IMR-90 (cell line): ENCODE measurements at places on chromosomes 5 and 9. TPM values are rescaled to one million over a fixed set of nuclear protein-coding genes. Genes with fewer than 3 reads are reported as not detected.

DNA sequence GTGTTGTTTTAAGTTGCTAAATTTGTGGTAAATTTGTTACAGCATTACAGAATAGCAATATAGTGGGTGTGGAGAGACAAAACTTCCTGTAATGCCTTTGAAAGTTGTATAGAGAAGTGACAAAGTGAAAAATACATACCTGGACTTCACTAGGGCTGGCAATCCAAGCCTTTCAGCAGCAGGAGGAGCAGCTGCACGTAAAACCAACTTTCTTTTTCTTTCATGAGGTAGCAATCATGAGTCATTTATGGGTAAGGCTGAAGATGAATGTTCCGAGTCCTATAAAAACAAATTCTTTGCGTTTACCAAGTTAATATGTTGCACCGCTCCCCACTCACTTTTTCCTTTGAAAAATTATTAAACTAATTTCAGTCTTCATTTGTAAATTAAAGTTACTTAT is 1138.2 kb downstream of the TAF11L14 start:
- DNase-seq = no peak

SH3TC2 gene
- total RNA-seq = 7.8 and 7.9 TPM in 2 replicates

DNA sequence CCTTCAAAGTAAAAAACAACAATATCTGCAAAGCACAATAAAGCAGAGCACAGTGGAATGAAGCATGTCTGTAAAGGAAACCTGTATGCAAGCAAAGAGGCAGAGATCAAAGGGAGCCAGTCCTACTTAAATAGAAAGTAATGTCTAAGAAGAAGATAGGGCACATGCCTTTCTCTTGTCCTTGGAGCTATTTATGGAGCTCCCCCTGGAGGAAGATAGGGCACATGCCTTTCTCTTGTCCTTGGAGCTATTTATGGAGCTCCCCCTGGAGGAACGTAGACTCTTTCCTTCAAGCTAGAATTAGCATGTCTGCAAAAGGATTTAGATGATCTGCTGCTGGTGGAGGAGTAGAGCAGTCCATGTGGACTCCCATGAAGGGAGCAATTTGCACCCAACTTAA is 168.1 kb upstream of the RASEF start:
- no peak for DNase-seq

GRCh38 chr9:18037981-18038380 is 436.0 kb upstream of the ADAMTSL1 start:
- no peak for DNase-seq

GRCh38 chr5:963673-964531 is 44.7 kb upstream of the NKD2 start:
- peak; percentile 88 for DNase-seq

- DNase-seq = peak; percentile 22
Measured at GRCh38 chr9:38641985-38642864, 21.8 kb upstream of the ANKRD18A start.

CCDC192 gene
- total RNA-seq = not detected in 2 replicates

DNA sequence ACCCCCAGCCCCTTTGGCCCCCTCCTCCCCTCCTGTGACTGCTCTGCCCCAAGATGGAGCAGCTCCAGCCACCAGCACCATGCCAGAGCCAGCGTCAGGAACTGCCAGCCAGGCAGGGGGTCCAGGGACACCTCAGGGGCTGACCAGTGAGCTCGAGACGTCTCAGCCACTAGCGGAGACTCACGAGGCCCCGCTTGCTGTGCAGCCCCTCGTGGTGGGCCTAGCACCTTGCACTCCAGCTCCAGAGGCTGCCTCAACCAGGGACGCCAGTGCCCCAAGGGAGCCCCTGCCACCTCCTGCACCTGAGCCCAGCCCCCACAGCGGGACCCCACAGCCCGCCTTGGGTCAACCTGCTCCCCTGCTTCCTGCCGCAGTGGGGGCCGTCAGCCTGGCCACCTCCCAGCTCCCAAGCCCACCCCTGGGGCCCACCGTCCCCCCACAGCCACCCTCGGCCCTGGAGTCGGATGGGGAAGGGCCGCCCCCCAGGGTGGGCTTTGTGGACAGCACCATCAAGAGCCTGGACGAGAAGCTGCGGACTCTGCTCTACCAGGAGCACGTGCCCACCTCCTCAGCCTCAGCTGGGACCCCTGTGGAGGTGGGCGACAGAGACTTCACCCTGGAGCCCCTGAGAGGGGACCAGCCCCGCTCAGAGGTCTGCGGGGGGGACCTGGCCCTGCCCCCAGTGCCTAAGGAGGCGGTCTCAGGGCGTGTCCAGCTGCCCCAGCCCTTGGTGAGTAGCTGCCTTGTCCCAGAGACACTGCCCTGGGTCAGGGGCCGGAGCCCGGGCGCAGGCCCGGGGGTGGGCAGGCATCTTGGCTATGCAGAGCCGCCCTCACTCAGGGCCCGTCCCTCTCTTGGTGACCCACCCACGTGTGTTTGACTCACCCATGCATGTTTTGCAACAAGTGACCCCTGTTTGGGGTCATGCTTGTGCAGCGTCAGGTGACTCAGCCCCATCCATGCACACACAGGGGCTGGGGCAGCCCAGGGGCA is 105.2 kb downstream of the WNK2 start:
- DNase-seq = peak; percentile 62

DNA sequence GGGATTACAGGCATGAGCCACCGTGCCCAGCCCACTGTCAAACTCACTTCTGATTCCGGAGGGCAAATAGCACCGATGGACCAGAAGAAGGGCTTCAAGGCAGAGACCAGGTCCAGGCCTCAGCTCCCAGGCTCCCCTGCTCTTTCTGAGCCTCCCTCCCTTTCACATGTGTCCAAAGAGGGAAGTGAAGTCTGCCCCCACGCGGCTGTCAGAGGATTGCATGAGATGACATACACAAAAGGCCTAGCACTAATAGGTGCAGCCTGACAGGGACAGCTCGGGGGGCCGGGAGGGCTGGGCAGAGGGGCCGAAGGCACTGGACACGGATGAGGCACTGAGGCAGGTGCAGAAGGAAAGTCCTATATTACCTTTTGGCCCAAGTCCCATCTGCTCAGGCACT is 16.1 kb downstream of the FBP1 start:
- DNase-seq = no peak

DNA sequence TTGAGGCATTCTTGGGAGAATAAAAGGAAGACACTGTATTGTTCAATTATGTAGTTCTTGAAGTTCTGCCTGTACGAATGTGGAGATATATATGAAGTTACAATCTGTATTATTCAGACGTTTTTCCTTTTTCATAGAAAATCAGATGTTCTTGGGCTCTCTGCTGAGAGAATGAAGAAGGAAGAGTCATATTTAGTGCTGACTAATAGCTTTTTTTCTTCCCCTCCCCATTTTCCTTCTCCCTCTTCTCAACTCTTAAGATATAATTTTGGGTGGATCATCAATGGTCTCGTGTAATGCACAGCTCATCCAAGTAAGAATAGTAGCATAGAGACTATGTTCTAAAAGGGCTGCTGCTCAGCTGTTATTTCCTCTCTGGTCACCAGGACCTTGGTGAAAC is 23.0 kb upstream of the FBXL7 start:
- DNase-seq = no peak

DNA sequence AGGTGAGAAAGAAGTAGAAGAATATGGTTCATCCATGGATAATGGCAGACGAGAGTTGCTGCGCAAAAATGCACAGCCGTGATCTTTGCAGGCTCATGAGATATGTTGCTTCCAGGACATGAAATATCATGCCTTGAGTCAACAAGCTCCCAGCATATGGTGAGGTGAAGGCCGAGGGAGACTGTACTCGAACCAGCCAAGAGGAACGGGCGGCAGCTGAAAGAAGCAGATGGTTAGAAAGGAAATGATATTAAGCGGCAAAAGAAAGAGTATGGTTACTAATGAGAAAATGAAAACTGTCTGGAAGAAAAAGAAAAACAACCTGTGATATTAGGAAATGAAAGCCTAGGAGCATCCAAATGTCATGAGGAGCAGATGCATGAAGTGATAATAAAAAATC is 344.7 kb upstream of the DAP start:
- no peak for DNase-seq

TEK gene
- 10.8 and 11.7 TPM in 2 replicates for total RNA-seq

DNA sequence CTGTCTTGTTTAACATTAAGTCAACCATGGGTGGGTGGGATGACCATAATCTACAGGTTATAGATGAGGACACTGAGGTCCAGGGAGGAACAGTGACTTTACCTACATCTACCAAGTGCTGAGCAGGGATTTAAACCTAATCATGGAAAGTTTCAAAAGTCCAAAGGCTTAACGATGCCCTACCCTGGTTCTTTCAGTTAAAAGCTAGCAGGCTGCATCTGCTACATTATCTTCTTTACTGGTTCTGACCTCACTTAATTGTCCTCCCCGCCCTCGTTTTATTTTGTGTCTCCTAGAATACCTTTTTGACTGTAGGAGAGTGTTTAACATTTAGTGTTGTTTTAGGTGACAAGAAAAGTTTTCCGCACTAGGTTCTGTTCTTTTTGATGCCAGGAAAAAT is 735.2 kb downstream of the TLR4 start:
- DNase-seq = no peak

PDCD1LG2 gene
- total RNA-seq = 29.7 and 33.3 TPM in 2 replicates

DNA sequence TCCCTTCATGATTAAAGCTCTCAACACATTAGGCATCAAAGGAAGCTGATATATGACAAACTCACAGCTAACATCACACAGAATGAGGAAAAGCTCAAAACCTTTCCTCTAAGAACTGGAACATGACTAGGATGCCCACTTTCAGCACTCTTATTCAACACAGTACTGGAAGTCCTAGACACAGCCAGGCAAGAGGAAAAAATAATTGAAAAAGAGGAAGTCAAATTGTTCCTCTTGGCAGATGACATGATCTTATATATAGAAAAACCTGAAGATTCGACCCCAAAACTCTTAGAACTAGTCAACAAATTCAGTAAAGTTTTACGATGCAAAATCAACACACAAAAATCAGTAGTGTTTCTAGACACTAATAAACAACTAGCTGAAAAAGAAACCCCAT is 144.3 kb upstream of the NREP start:
- DNase-seq = no peak

- no peak for DNase-seq
Measured at GRCh38 chr5:105638437-105638836, 2032.3 kb downstream of the EFNA5 start.

GRCh38 chr9:1048811-1049210 is 1.3 kb upstream of the DMRT2 start:
- no peak for DNase-seq

DNA sequence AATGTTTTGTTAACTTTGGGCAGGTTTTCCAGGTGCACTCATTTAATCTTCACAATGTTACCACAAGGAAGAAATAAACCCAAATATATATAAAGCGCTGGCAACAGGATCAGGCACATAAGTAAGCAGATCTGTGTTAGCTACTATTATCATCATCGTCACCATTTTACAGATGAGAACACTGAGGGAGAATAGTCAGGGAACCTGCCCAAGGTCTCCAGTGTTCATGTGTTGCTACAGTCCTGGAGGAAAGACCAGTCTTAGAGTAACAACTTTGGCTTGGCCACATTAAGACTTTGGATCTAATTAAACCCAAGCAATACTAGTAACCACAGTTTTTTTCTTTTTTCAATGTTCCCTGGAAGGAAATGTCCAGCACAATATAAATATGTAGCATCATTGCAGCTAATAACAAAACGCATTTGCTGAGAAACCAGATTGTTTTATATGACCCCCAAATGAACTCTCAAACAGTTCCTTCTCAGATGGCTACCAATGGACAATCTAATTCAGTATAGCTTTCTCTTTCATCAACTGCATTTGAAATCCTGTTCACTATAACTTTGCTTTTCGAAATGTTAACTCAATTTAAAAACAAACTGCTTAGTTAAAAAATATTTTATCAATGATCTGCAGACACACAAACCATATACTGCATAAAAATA is 11.8 kb downstream of the NREP start:
- no peak for DNase-seq

INSL4 gene
- total RNA-seq = not detected in 2 replicates

DNA sequence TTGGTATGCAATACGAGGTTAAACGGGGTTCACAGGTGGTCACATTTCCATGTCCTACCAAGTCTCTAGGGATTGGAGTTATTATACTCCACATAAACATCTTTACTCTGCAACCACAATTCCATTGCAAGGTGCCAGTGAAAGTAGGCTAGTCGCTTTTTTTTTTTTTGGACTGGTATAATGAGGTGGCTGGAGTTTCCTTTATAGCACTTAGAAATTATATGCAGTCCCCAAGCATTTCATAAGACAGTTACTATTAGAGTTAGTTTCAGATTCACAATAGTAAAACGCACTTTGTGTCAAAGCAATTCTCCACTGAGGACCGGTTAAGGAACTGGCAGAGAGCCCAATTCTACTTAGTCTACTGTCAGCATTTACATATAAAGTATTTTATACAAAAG is 1.4 kb downstream of the MEF2C start:
- peak; percentile 9 for DNase-seq

GRCh38 chr9:130901498-130902203 is 5.0 kb upstream of the QRFP start:
- DNase-seq = no peak

DNA sequence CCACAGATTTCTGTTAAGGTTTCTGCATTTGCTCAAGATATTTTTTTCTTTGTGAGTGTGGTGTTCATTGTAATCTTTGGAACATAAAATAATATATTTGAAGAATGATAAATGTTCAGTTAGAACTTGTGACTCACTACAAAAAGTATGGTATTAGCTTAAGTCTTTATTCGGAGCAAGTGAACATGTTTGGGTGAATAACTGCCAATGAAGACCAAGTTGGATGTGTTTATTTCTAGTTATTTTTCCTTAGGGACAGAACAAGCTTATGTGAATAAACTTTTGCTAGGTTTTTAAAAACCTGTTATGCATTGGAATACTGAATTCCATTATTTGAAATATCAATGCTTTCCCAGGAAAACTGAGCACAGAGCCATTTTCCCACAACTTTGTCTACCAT is 418.6 kb downstream of the SLCO4C1 start:
- no peak for DNase-seq

- no peak for DNase-seq
Measured at GRCh38 chr5:674630-675011, 18.5 kb downstream of the TPPP start.

DNA sequence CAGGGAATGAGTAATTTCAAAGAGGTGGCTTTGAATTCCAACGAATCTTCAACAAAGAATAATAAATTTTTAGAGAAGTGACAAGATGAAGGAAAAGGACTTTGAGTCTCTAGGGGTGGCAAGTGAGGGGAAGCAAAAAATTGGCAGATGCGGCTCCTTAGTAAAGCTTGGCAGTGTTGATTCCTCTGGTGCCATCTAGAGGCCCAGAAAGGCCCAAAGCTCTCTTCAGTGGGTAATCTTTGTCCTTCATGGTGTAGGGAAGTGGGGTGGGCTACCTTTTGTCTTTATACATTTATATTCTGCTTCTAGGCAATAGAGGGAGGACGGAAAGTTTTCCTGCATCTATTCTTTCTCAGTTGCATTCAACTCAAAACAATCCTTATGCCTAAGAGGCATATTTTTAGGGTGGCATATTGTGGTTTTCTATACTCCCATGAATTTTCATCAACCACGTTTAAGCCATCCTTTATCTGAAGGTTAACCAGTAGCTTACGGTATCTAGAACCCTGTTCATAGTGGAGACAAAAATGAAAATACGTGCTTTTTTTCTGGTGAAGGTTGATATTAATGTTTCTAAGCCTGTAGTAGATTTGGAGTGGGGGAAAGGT is 17.5 kb upstream of the ROPN1L start:
- DNase-seq = peak; percentile 44

- DNase-seq = no peak
Measured at GRCh38 chr9:39588500-39589137, 233.2 kb downstream of the SPATA31A1 start.

GRCh38 chr5:146185161-146185560 is 2.7 kb upstream of the LARS1 start:
- DNase-seq = peak; percentile 23
